Testis (tissue), 5 donors: ENCODE measurements at places on chromosomes 5 and 9.

- DNase-seq, result no peak
Observed at GRCh38 chr9:131673068-131673467, 66.8 kb downstream of the RAPGEF1 start.

DNA sequence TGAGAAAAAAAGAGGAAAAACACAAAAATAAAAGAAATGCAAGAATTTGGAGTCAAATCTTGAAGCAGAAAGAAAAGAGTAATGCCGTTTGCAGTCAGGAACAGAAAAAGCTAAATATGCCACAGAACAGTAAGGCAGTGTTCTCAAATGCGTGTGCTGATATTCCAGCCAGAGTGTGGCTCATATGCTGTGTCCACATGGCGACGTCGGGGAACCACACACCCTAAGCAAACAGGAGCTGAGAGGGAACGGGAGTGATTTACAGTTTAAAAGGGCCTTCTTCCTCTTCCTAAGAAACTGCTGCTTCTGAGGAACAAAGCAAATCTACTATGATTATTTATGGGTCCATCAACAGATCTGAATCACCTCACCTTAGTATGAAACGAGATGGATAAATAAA is 42.7 kb downstream of the DDX31 start:
- no peak for DNase-seq

- DNase-seq, result no peak
Observed at GRCh38 chr5:13278811-13279210, 665.7 kb downstream of the DNAH5 start.

DNA sequence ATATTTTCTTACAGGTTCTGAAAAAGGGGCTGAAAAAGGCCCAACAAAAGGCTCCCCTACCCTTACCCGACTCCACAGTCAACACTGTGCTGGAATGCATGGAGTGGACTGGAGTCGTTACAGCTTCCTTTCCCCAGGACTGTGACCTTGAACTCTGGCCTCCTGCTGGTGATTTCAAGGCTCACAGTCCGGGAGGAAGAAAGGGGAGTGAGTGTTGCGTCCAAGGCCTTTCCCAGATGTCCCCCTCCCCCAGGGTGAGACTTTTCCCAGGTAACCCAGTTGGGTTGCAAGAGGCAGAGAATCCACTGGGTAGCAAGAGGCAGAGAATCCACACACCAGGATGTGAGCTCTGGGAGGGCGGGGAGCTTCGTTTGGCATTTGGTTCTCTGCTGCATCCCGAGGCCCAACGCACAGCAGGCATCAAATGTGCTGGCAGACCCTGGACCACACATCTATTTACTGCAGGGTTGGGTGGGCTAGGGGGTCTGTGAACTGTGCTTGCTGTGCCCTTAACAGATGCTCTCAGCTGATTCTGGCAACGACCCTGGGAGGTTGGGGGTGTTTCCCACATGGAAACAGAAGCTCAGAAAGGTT is 37.5 kb downstream of the FABP6 start:
- peak; percentile 37 for DNase-seq

DNA sequence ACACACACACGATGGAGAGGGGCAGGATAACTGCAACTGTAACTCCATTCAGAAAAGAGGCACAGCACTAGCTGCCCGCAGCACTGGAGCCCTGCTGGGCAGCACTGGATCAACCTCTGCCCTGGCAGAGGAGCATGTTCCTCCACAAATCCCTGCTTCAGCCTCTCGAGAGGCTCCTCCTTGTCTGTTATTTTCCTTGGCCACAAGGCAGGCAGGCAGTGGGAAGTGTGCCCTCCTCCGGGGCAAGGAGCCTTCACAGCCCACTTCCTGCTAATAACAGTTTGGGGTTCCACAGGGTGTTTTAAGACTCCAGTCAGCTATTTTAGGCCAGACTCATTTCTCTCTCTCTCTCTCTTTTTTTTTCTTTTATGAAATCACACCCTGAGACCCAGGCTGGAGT is 11.8 kb downstream of the FXN start:
- no peak for DNase-seq

- no peak for DNase-seq
Observed at GRCh38 chr9:13166996-13167395, 112.5 kb downstream of the MPDZ start.

DNA sequence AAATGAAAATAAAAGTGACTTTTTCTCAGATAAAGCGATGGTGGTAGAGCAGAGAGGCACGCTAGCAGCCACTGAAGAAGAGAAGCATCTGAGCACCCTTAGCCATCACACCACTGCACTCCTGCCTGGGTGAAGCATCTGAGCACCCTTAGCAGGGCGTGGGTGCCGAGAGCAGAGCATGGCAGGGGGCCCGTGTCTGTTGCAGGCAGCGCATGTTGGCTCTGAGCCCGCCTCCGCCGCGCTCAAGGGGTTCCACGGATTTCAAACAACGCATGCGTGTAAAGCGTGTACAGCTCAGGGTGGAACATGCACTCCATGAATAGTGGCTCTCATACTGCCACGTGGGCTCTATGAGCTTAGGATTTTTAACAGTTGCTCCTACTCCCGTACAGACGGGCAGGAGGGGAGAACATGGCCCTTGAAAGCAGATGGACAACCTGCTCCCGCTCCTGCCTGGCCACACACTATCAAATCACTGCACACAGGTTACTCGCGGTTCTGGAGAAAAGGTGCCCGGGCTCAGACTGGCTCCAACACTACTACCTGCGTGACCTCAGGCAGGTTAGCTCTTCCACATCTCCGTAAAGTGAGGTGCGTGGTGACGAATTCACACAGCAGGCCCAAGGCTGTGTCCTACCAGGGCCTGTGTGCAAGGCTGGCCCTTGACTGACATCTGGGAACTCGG is 12.1 kb downstream of the LRRC14B start:
- no peak for DNase-seq

DNA sequence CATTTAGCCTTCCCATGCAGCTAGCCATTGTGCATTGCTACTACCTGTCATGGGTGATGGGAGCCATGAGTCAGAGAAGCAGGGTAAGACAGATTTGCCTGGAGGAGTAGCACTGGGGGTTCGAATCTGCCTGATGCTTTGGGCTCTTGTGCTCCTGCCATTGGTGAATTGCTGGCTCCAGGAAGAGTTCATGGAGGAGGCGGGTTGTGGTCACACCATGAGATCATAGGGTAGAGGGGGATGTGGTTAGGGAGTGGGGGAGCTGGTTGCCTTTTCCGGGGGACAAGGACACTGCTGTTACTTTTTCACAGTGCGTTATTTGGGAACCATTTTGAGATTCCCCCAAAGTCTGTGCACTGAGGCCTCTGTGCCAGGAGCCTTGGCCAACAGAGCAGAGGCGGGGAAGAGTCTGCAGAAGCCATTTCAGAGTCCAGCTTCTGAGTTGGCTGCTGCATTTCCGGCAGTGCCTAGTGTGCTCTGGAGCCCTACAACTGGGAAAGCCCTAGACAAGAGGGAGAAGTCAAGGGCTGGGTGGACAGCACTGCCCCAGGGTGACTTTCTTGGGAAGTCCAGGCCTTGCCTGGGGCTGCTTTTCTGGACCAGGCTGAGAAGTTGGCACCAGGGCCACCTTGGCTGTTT is 6.2 kb downstream of the ANGPTL2 start:
- DNase-seq, result no peak

GRCh38 chr5:35485487-35485886 is 132.2 kb upstream of the SPEF2 start:
- DNase-seq, result no peak

DNA sequence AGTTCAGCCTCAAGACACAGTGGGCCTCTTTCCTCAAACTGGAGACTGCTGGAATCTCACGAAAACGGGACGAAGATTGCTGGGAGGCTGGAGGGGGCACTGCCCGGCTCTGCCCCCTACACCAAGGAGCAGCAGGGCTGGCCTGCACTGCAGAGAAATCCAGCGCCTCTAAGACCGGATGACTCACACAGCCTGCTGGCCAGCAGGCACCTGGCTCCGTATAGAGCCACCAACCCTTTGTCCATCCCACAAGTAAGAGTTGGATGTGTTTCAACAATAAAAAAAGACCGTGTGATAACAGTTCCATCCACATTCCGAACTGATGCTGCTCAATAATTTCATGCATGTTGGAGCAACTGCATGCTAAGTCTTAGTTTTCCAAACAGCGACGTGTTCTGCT is 11.5 kb downstream of the CCDC127 start:
- no peak for DNase-seq

DNA sequence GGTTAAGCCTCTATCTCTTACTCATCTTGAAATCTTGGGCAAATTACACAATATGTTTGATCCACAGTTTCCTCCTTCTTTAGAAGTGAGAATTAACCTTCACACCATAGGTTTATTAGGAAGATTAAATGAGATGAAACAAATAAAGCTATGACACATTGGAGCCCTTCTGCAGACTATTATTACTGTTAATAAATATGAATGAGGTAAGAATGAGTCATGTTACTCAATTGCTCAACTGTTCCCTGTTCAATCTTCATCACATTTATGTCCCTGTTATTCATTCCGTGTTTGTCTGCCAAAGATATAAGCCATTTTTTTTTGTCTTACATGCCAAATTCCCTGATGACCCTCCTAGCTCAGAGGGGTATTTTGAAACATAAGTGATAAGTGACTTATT is 52.1 kb upstream of the PAPPA start:
- DNase-seq, result no peak
